ENCODE measurements at places on chromosomes 6 and 20.
A peak's percentile ranks its signal among the peaks of the same experiment; 100 is the strongest.

GRCh38 chr6:131255911-131256310 lies 120.6 kb downstream of the AKAP7 start:
- H3K4me3 ChIP-seq = no peak overlapping the region
- H3K27me3 ChIP-seq = no peaks in the 10 kb centered on the region
- no peak for DNase-seq
- H3K4me1 ChIP-seq = peaks cover 10% of the 10 kb centered on the region
- H3K27ac ChIP-seq = no peak overlapping the region

DNA sequence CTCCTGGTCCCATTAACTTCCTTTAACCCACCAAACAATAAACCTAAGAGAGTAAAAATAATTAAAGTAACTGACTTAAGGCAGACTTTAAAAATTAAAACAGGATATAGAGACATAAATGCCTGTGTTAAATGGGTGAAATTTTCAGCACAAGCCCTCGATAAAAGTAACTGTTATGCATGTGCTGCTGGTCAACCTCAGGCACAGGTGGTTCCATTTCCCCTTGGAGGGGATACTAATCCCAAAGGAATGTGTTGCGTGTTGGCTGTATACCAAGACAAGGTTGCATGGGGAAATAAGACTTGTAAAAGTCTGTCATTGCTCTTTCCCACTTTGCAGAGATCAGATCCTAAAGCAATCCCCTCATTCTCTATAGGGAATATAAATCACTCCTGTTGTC lies 25.8 kb downstream of the HLA-A start:
- DNase-seq = no peak
- H3K4me3 ChIP-seq = no peak overlapping the region
- H3K27ac ChIP-seq = no peak overlapping the region
- no peaks in the 10 kb centered on the region for H3K27me3 ChIP-seq
- peaks cover 43% of the 10 kb centered on the region for H3K4me1 ChIP-seq

DNA sequence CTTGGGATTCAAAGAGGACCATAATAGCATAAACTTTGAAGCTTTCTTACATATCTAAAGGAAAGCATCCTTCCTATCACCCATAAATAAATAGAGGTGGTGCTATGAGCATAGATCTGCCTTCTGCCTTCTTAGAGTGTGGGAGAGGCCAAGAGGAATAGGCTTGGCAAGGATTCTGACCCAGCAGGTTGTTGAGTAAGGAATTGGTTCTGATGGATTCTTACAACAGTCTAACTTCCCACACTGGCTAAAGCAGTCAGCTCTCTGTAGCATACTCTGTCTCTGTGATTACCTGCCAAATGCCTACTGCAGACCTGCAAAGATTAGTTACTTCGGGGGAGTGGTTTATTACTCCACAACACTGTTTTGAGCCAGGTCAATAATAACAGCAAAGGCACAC lies 198.0 kb upstream of the RAB32 start:
- no peak overlapping the region for H3K27ac ChIP-seq
- no peak for DNase-seq
- no peaks in the 10 kb centered on the region for H3K4me1 ChIP-seq
- H3K36me3 ChIP-seq = no peaks in the 10 kb centered on the region

DNA sequence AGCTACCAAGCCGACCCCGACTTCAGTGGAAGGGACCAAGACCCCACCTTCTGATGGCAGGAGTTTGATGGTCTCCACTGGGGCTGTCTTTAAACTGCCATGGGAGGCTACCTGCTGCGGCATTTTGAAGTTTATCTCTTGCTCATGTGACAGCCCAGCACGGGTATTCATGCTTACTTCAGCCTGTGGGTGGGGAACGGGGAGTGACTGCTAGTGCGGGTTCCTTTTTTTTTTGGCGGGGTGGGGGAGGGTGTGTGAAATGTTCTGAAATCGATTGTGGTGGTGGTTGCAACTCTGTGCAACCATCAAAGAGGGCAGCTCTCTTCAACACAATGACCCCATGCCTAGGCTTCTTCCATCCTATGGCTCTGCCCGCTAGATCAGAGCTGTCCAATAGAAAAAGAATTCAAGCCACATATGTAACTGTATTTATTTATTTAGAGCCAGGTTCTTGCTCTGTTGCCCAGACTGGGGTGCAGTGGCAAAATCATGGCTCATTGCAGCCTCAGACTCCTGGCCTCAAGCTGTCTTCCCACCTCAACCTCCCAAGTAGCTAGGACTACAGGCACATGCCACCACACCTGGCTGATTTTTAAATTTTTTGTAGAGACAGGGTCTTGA lies 53.7 kb downstream of the PPP1R16B start:
- peaks cover 7% of the 10 kb centered on the region for H3K27me3 ChIP-seq
- no peak overlapping the region for H3K4me3 ChIP-seq
- no peak overlapping the region for H3K27ac ChIP-seq

DNA sequence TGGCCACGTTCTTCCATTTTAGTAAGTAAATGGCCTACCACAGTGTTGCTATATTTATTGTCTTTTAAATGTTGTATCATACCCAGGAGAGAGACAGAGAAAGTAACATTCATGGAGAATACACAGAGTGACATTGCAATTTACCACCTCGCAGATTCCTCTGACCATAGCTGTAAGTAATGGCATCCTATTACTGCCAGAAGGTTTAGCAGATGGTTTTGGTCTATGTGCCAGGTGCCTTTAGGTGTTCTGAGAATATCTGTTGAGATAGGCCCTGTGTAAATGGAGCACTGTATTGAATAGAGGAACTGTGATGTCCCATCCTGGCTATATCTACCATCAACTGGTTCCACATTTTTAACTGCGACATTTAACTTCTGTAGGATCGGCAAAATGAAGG lies 559.6 kb downstream of the KIF16B start:
- no peaks in the 10 kb centered on the region for H3K27me3 ChIP-seq
- no peak for DNase-seq
- H3K4me1 ChIP-seq = no peaks in the 10 kb centered on the region
- H3K4me3 ChIP-seq = no peak overlapping the region

- DNase-seq = no peak
- H3K4me3 ChIP-seq = no peak overlapping the region
- peaks cover 11% of the 10 kb centered on the region for H3K4me1 ChIP-seq
- no peaks in the 10 kb centered on the region for H3K36me3 ChIP-seq
- H3K27ac ChIP-seq = no peak overlapping the region
Observed at GRCh38 chr20:63840405-63840828, 9.4 kb upstream of the ZBTB46 start.

DNA sequence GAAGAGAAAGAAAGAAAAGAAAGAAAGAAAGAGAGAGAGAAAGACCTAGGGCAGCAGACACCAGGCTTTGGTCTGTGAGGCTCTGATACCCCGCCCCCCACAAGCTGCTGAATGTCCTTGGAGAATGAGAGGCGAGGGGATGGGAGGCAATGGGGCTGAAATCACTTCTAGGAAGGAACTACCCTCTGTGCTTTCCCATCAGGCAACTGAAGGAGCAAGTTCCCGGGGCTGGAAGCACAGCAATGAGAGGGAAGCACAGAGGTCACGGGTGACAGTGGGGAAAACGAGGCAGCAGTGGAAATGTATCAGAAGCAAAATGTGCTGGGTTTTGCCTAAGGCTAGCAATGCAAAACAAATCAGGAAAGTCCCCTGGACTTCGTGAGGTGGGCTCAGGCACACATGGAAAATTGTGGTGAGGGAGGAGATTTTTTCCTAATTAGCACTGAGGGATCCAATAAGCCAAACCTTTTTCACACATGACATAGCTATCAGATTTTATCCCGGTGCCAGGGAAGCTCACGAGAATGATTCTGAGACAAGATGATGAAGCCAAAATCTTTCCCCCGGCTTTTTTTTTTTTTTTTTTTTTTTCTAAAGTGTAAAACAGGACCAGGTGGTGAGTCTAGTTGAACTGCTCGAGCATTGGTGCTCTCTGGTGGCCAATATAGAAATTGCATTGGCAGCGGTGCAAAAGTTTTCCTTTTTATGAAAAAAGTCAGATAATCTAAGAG lies 16.8 kb upstream of the ARFGEF2 start:
- H3K27ac ChIP-seq = no peak overlapping the region
- H3K36me3 ChIP-seq = no peaks in the 10 kb centered on the region
- H3K27me3 ChIP-seq = peaks cover 7% of the 10 kb centered on the region
- H3K4me3 ChIP-seq = no peak overlapping the region

- peaks cover 6% of the 10 kb centered on the region for H3K36me3 ChIP-seq
- H3K27ac ChIP-seq = no peak overlapping the region
- DNase-seq = no peak
- no peaks in the 10 kb centered on the region for H3K27me3 ChIP-seq
- no peaks in the 10 kb centered on the region for H3K4me1 ChIP-seq
- H3K4me3 ChIP-seq = no peak overlapping the region
Observed at GRCh38 chr20:18400460-18400859, 66.4 kb downstream of the DZANK1 start.

DNA sequence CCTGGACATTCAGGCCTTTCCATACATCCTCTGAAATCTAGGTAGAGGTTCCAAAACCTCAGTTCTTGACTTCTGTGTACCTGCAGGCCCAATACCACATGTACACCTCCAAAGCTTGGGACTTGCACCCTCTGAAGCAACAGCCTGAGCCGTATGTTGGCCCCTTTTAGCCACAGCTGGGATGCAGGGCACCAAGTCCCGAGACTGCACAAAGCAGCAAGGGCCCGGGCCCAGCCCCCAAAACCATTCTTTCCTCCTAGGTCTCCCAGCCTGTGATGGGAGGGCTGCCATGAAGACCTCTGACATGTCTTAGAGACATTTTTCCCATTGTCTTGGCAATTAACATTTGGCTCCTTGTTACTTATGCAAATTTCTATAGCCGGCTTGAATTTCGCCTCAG lies 107.4 kb upstream of the FRMD1 start:
- H3K36me3 ChIP-seq = no peaks in the 10 kb centered on the region
- no peak overlapping the region for H3K4me3 ChIP-seq
- no peak for DNase-seq
- H3K27ac ChIP-seq = no peak overlapping the region

GRCh38 chr6:11126876-11127275 lies 15.4 kb upstream of the ERVFRD-1 start:
- no peak for DNase-seq
- H3K27ac ChIP-seq = peak overlapping the region; percentile 4
- no peaks in the 10 kb centered on the region for H3K36me3 ChIP-seq

- H3K27me3 ChIP-seq = no peaks in the 10 kb centered on the region
- no peaks in the 10 kb centered on the region for H3K36me3 ChIP-seq
- DNase-seq = no peak
- H3K4me3 ChIP-seq = no peak overlapping the region
- H3K27ac ChIP-seq = no peak overlapping the region
Observed at GRCh38 chr20:58602124-58602523, 49.0 kb upstream of the STX16 start.

DNA sequence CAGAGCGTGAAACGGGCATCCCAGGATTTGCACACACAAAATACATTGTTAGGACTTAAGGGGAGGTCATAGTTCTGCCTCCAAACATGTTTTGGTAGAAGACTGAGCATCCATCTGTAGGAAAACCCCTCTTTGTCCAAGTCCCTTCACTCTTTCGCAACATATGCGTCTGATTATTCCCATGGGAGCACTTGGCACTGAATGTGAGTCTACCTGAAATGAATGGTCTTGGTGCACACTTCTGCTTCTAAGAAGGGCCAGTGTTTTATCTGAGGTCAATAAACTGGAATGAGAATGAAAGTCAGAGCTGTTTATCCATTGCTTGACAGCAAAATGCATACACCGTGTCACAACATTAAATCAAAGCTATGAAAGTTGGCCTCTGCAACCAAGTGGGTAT lies 33.0 kb downstream of the GJA10 start:
- no peaks in the 10 kb centered on the region for H3K27me3 ChIP-seq
- DNase-seq = no peak
- no peak overlapping the region for H3K4me3 ChIP-seq
- H3K27ac ChIP-seq = no peak overlapping the region
- peaks cover 3% of the 10 kb centered on the region for H3K36me3 ChIP-seq

Data from suprapubic skin (tissue), 4 donors.